Activated naive CD8-positive, alpha-beta T cell treated with anti-CD3 and anti-CD28 coated beads, Interleukin-2, amount 10 ng/mL, durations not matched to agents 7 days and 5 days (primary cell): ENCODE measurements at places on chromosomes 4 and X. TPM values are rescaled to one million over a fixed set of nuclear protein-coding genes. Genes with fewer than 3 reads are reported as not detected.

- peak overlapping the region; percentile 87 for H3K27ac ChIP-seq
- H3K4me1 ChIP-seq, result peaks cover 19% of the 10 kb centered on the region
- no peak for DNase-seq
- H3K36me3 ChIP-seq, result no peaks in the 10 kb centered on the region
- H3K27me3 ChIP-seq, result no peaks in the 10 kb centered on the region
These were observed 799 bp upstream of the AIFM1 start for GRCh38 chrX:130166503-130166777.

DNA sequence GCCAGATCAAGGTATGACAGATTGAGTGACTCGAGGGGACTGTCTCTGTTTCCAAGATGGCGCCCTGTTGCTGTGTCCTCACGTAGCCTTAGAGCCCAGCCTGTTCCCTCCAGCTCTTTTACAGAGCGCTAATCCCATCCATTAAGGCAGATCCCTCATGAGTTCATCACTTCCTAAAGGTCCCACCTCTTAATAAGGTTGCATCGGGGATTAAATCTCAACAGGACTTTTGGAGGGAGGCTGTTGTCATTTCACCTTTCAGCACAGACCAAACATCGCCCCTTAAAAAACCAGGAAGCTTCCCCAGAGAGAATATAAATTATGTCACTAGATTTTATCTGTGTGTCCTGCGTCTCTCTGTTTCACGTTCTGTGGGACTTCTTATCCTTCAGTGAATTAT lies 32.6 kb upstream of the DHRSX start:
- H3K36me3 ChIP-seq, result no peaks in the 10 kb centered on the region
- H3K27me3 ChIP-seq, result peaks cover 5% of the 10 kb centered on the region
- DNase-seq, result no peak

The MSN gene
- 487 TPM for total RNA-seq

The MAGEA2 gene
- not detected for total RNA-seq

The OTC gene
- not detected for total RNA-seq

DNA sequence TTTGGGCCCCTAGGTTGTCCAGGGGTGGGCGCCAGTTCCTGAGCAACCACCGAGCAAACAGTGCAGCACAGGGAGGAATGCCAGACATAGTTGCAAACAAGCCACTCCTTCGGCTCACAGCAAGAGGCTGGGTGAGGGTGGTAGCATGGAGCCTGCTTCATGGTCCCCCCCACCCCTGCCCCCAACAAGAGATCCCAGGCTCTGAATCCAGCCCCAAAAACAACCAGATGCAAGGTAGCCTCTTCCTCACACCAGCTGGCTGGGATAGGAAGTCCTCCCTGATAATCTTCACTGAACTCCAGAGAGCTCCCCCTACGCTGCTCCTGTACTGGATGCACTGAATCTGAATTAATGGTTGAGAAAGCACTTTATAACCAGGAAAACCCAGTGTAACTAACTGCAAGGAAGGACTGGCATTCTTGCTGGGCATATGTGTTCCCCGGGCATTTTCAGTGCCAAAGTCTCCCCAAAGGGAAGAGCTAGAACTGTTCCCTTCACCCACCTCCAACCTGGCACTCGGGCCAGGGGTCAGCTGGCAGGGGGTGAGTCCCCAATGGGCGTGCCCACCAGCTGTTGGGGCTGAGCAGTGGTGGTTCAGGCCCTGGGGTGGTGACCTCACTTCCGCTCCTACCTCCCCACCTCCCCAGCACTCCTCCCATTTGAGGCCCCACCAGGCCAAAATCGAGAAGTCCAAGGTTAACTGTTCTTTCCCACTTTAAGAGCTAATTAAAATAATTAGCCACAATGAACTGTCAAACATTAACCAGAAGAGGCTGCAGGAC lies 1.5 kb downstream of the ELF4 start:
- DNase-seq, result peak; percentile 44
- H3K27ac ChIP-seq, result peak overlapping the region; percentile 93
- peaks cover 6% of the 10 kb centered on the region for H3K36me3 ChIP-seq
- peaks cover 20% of the 10 kb centered on the region for H3K4me1 ChIP-seq

DNA sequence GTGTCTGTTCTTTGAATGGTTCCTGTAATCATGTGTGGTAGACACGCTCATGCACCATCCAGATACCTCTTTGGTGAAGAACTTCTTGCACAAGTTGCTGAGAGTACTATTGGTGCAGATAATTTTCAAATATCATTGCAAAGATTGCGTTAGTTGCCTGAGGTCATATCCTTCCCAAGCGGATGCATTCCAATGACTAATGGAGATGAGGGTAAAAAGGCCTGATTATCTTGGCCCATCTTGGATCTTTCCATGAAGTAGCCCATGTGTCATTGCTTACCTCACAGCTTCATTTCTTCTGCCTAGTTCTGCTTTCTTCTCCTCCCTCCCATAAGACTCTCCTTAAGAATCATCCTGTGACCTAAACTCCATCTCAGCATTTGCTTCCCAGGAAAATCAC lies 384.9 kb upstream of the CNKSR2 start:
- no peak overlapping the region for H3K4me3 ChIP-seq
- no peaks in the 10 kb centered on the region for H3K36me3 ChIP-seq
- no peak for DNase-seq
- H3K4me1 ChIP-seq, result peaks cover 2% of the 10 kb centered on the region
- no peak overlapping the region for H3K27ac ChIP-seq

GRCh38 chr4:21697583-21697982 lies 251.0 kb downstream of the KCNIP4 start:
- no peaks in the 10 kb centered on the region for H3K27me3 ChIP-seq
- H3K4me1 ChIP-seq, result no peaks in the 10 kb centered on the region
- H3K4me3 ChIP-seq, result no peak overlapping the region
- no peak overlapping the region for H3K27ac ChIP-seq
- no peaks in the 10 kb centered on the region for H3K36me3 ChIP-seq

GRCh38 chr4:7559741-7560395 lies 125.1 kb upstream of the PSAPL1 start:
- no peaks in the 10 kb centered on the region for H3K36me3 ChIP-seq
- DNase-seq, result no peak
- no peak overlapping the region for H3K27ac ChIP-seq
- no peaks in the 10 kb centered on the region for H3K4me1 ChIP-seq
- no peaks in the 10 kb centered on the region for H3K27me3 ChIP-seq
- H3K4me3 ChIP-seq, result no peak overlapping the region

The TEX11 gene
- not detected for total RNA-seq

DNA sequence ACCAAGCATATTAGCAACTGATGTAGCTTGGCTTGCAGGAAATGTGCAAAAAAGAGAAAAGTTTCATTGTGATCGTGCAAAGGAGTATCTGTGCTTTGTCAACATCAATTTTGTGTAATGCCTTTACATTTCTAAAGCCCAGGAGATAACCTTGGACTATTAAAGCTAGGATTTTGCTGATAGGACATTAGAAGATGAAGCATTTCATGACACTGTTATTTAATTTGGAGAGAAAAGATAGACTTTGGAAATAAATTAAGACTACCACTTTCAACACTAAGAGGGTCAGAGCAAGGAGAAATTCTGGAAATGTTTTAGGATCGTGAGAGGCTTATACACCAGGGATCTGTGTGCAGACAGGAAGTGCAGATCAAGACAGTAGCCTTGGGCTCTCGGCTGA lies 120.6 kb upstream of the MID1 start:
- H3K4me1 ChIP-seq, result no peaks in the 10 kb centered on the region
- no peak overlapping the region for H3K27ac ChIP-seq
- DNase-seq, result no peak
- H3K36me3 ChIP-seq, result no peaks in the 10 kb centered on the region

GRCh38 chr4:20203508-20203907 lies 48.2 kb upstream of the SLIT2 start:
- no peak overlapping the region for H3K4me3 ChIP-seq
- no peaks in the 10 kb centered on the region for H3K36me3 ChIP-seq
- no peaks in the 10 kb centered on the region for H3K4me1 ChIP-seq
- no peak overlapping the region for H3K27ac ChIP-seq

DNA sequence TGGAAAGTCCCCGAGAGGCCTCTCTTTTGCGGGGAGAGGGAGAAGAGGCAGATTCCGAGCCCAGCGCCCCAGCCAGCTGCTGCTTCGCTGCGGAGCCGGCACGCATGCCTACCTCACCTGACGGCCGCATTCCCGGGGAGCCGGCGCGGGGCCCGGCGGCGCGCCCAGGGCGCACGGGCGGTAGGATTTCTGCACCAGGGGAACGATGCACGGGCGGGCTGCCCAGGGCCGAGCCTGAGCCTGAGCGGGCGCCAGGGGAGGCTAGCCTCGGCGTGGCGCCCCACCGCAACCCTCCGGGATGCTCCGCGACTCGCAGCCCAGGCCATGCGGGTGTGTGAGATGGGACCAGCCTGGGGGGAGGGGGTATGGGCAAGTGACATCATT lies 81.3 kb upstream of the SCML1 start:
- H3K4me3 ChIP-seq, result peak overlapping the region; percentile 89
- H3K27ac ChIP-seq, result peak overlapping the region; percentile 89
- H3K36me3 ChIP-seq, result no peaks in the 10 kb centered on the region
- peaks cover 8% of the 10 kb centered on the region for H3K27me3 ChIP-seq
- peaks cover 22% of the 10 kb centered on the region for H3K4me1 ChIP-seq

DNA sequence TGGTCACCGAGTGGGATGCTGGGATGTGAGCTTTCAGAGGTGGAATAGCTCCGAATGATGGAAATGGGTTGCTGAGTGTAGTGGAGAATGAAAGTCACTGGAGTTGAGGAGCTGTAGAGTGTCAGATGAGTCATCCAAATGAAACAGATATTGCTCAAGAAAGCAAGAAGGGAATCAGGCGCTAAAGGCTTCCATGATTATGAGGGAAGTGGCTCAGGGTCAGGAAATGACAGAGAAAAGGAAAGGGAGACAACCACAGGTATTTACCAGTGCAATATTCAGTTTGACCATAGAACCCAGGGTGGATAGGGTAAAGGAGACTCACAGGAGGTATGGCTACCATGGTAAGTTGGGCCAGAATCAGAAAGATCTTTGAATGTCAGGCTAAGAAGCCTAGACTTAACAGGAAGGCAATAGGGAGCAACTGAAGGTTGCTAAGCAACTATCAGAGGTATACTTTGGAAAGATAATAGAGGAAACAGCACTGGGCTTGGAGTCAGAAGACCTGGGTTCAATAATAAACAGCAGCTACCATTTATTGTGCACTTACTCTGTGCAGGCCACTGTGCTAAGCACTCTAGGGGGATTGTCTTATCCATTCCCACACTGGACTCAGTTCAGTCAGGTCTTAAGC lies 11.7 kb downstream of the LAS1L start:
- H3K36me3 ChIP-seq, result peaks cover 20% of the 10 kb centered on the region
- H3K27ac ChIP-seq, result peak overlapping the region; percentile 54
- no peak overlapping the region for H3K4me3 ChIP-seq
- peaks cover 2% of the 10 kb centered on the region for H3K4me1 ChIP-seq
- DNase-seq, result no peak
- no peaks in the 10 kb centered on the region for H3K27me3 ChIP-seq

The GK gene
- 12.5 TPM for total RNA-seq

The LIN54 gene
- total RNA-seq, result 34.9 TPM

DNA sequence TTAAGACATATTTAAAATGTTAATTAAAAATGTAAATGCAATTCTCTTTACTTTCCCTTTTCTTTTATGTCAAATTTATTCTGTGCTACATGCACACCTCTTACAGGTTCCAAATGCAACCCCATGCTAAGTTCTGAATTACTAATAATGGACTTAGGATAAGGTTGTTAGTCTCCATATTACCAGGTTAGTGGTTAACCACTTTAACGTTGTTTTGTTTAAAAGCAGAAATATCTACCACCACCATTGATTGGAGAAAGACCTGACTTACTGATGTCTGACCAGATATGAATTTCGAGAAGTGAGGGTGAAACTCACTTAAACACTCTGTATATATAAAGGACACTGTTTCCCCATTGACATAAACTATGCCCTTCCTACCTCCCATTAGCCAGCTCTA lies 6.9 kb upstream of the TRPC3 start:
- DNase-seq, result no peak
- H3K4me3 ChIP-seq, result no peak overlapping the region
- no peak overlapping the region for H3K27ac ChIP-seq

The SSX3 gene
- not detected for total RNA-seq

The MAGEB18 gene
- not detected for total RNA-seq

DNA sequence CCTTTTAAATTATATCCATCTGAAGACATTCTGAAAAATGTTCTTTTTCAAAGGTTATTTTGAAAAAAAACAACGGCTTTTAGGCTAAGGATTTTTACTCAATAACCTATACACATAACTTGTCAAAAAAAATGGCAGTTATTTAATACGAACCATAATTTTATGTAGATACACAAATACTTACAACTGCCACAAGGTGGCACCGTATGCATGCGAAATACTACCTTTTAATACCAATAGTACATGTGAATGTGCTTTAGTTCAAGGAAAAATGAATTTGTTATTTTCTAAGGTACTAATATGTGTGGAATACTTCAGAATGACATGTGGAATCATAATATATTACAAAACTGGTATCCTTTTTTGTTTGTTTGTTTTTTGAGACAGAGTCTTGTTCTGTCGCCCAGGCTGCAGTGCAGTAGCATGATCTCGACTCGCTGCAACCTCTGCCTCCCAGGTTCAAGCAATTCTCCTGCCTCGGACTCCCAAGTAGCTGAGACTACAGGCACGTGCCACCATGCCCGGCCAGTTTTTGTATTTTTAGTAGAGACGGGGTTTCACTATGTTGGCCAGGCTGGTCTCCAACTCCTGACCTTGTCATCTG lies 4.6 kb upstream of the MAD2L1 start:
- no peak overlapping the region for H3K4me3 ChIP-seq
- no peaks in the 10 kb centered on the region for H3K36me3 ChIP-seq
- peaks cover 15% of the 10 kb centered on the region for H3K4me1 ChIP-seq

GRCh38 chr4:157012781-157013180 lies 41.2 kb upstream of the PDGFC start:
- no peak for DNase-seq
- H3K27ac ChIP-seq, result no peak overlapping the region
- H3K4me3 ChIP-seq, result no peak overlapping the region
- H3K27me3 ChIP-seq, result no peaks in the 10 kb centered on the region
- no peaks in the 10 kb centered on the region for H3K4me1 ChIP-seq
- no peaks in the 10 kb centered on the region for H3K36me3 ChIP-seq

GRCh38 chr4:153755186-153755585 lies 4.6 kb downstream of the RNF175 start:
- peaks cover 1% of the 10 kb centered on the region for H3K4me1 ChIP-seq
- H3K27ac ChIP-seq, result no peak overlapping the region
- DNase-seq, result no peak

DNA sequence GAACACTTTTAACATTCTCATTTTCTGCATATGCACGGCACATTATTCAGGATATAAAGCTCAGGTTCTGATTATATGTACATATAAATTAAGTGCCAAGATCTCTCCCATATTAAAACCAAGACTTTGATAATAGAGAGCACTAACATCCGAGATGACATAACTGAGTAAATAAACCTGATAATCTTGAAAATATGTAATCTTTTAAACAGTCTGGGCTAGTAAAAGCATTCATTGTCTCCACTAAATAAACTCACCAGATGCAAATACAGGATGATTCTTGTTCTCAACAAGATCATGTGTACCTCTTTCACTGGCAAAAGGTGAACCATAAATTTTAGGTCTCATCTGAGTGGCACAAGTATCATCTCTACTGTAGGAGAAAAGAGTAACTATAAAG lies 942.2 kb downstream of the TRAM1L1 start:
- H3K4me1 ChIP-seq, result no peaks in the 10 kb centered on the region
- H3K27me3 ChIP-seq, result no peaks in the 10 kb centered on the region
- H3K4me3 ChIP-seq, result no peak overlapping the region
- H3K27ac ChIP-seq, result no peak overlapping the region
- no peaks in the 10 kb centered on the region for H3K36me3 ChIP-seq
- DNase-seq, result no peak
